Activated B cell treated with CpG ODN at 0.5 μM for 24 hours (primary cell): ENCODE measurements at places on chromosomes 3 and 15.

- no peak for DNase-seq
- no peak overlapping the region for H3K27ac ChIP-seq
- no peaks in the 10 kb centered on the region for H3K4me1 ChIP-seq
- no peaks in the 10 kb centered on the region for H3K27me3 ChIP-seq
- H3K4me3 ChIP-seq = no peak overlapping the region
Observed at GRCh38 chr3:151864423-151865101, 8.9 kb upstream of the SUCNR1 start.

DNA sequence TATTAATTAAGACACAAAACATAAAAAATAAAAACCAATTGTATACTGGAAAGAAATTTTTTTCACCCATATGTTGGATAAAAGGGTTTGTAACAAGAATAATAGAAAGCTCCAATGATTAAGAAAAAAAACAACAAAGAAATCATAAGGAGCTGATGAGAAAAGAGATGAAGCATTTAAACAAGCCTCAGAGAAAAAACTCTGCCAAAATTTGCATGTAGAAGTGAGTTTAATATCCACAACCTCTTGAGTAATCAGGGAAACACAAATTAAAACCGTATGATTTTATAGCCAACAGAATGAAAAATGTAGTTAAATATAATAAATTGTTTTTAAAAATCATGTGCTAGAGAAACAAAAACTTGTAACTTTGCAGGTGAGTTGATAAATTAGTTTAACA lies 192.9 kb downstream of the BCHE start:
- no peaks in the 10 kb centered on the region for H3K27me3 ChIP-seq
- no peak overlapping the region for H3K27ac ChIP-seq
- H3K4me3 ChIP-seq = no peak overlapping the region
- no peaks in the 10 kb centered on the region for H3K36me3 ChIP-seq
- DNase-seq = no peak

GRCh38 chr3:56054844-56055243 lies 413.4 kb downstream of the ERC2 start:
- H3K4me1 ChIP-seq = no peaks in the 10 kb centered on the region
- no peaks in the 10 kb centered on the region for H3K27me3 ChIP-seq
- H3K27ac ChIP-seq = no peak overlapping the region
- no peak for DNase-seq

DNA sequence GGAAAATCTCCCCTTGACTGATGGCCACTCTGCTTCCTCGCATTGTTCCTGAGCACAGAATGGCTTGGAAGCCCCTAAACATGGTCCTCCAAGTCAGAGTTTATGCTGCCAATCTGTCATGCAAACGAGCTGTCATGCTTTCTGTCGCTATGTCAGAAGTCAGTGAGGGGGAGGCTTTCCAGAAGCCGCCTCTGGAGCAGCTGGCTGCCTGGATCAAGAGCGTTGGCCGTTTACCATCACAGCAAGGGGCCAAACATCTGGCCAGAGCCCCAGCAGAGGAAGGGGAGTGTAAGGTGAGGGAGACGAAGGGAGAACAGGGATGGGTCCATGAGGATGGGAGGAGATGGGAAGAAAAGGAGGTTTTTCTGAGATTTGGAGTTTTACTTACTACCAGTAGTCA lies 372.6 kb upstream of the NR2F2 start:
- no peaks in the 10 kb centered on the region for H3K27me3 ChIP-seq
- H3K36me3 ChIP-seq = no peaks in the 10 kb centered on the region
- no peaks in the 10 kb centered on the region for H3K4me1 ChIP-seq
- H3K27ac ChIP-seq = no peak overlapping the region
- no peak for DNase-seq

GRCh38 chr3:171556574-171557145 lies 96.5 kb upstream of the TNIK start:
- H3K27me3 ChIP-seq = no peaks in the 10 kb centered on the region
- no peaks in the 10 kb centered on the region for H3K4me1 ChIP-seq
- H3K27ac ChIP-seq = no peak overlapping the region
- no peak for DNase-seq
- no peaks in the 10 kb centered on the region for H3K36me3 ChIP-seq

DNA sequence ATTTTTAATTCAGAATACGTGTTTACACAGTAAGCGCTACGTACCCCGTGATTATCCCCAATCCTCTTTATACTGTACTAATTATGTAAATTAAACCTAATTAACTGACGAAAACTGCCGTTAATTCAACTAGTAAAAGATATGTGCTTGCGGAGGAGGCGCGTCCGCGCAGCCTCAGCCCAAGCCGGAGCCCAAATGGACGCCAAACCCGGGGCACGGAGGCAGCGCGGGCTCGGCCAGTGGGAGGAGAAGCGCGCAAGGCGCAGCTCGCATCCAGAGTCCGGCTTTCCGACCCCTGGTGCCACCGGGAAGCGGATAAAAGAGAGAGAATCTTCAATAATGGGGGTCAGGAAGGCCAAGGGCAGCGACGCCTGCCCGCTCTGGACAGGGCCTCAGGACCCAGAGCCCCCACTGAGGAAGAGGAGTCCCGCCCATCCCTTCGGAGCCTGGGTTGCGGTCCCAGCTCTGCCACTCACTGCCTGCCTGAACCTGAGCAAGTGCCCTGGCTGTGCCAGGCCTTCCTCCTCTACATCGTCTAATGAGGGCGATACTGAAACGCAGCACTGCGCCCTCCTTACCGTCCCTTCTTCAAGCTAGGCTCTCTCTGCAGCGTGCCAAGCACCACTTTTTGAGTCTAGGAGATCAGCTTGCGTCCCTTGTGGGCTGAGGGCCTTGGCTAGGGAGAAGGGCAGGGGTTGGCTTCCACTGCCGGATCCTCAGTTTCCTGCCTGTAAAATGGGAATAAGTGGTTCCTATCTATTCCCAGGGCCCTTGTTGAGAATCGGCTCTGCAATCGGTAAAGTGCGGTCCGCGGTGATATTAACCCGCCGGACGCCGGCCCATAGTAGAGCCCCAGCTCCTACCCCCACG lies 5.0 kb upstream of the SKOR1 start:
- H3K4me3 ChIP-seq = no peak overlapping the region
- peaks cover 35% of the 10 kb centered on the region for H3K4me1 ChIP-seq
- no peak overlapping the region for H3K27ac ChIP-seq
- no peak for DNase-seq
